NCI-H1092 treated with DMSO at 0.1 percent for 48 hours (cell line): ENCODE measurements at places on chromosomes 7 and 10.

- no peak for DNase-seq
These were observed 9.7 kb downstream of the CALY start for GRCh38 chr10:133326745-133327650.

DNA sequence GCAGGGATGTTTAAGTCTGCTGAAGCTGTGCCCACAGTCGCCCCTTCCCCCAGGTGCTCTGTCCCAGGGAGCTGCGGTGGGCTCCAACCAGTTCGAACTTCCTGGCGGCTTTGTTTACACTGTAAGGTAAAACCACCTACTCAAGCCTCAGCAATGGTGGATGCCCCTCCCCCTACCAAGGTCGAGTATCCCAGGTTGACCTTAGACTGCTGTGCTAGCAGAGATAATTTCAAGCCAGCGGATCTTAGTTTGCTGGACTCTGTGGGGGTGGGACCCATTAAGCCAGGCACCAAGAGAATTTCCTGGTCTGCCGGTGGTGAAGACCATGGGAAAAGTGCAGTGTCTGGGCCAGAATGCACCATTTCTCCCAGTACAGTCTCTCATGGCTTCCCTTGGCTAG is 56.0 kb downstream of the CCDC7 start:
- DNase-seq: no peak

DNA sequence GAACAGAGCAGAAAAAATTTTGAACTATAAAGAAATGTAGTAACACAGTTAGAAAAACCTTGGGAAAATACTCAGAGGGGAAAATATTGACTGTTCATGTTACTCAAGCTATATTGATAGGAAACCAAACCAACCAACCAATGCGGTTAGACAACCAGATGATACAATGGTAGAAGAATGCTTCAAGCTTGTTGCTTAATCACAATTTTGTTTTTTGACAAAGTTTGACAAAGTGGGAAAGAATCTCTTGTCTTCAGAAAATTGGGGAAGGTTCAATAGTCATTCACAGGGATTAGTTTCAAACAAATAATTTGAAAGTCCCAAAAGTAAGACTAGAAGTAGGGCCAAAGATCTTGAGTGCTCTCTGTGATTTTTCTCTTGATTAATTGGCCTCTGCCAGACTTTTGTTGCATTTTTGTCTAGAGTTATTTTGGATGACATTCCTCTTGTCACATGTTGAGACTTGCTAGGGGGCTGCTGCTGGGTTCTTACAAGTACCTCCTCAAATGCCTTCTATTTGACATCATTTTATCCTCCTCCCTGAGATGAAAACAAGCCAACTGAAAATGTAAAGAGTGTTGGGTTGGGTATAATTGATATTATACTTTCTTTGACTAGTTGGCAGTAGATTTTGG is 233.1 kb upstream of the PHYHIPL start:
- no peak for DNase-seq

GRCh38 chr7:24920451-24921361 is 59.3 kb downstream of the OSBPL3 start:
- no peak for DNase-seq

GRCh38 chr7:149849174-149849573 is 11.0 kb downstream of the ZNF862 start:
- DNase-seq: no peak

- no peak for DNase-seq
These were observed 16.0 kb upstream of the ITGA8 start for GRCh38 chr10:15735763-15736162.

GRCh38 chr10:129547608-129548007 is 80.6 kb downstream of the MGMT start:
- no peak for DNase-seq

GRCh38 chr7:43823941-43824340 is 45.4 kb downstream of the MRPS24 start:
- DNase-seq: no peak

DNA sequence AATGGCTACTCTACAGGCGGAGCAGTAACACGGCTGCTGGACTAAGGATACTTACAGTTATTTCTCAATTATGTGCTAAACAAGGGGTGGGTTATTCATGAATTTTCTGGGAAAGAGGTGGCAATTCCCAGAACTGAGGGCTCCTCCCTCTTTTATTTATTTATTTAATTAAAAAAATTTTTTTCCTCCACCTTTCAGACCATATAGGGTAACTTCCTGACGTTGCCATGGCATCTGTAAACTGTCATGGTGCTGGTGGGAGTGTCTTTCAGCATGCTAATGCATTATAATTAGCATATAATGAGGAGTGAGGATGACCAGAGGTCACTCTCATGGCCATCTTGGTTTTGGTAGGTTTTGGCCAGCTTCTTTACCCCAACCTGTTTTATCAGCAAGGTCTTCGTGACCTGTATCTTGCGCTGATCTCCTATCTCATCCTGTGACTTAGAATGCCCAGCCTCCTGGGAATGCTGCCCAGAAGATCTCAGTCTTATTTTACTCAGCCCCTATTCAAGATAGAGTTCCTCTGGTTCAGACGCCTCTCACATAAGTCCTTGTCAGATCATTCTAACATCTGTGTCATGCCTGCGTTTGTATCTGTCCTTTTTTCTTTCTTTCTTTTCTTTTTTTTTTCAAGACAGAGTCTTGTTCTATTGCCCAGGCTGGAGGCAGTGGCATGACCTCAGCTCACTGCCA is 15.9 kb upstream of the STOX1 start:
- no peak for DNase-seq

DNA sequence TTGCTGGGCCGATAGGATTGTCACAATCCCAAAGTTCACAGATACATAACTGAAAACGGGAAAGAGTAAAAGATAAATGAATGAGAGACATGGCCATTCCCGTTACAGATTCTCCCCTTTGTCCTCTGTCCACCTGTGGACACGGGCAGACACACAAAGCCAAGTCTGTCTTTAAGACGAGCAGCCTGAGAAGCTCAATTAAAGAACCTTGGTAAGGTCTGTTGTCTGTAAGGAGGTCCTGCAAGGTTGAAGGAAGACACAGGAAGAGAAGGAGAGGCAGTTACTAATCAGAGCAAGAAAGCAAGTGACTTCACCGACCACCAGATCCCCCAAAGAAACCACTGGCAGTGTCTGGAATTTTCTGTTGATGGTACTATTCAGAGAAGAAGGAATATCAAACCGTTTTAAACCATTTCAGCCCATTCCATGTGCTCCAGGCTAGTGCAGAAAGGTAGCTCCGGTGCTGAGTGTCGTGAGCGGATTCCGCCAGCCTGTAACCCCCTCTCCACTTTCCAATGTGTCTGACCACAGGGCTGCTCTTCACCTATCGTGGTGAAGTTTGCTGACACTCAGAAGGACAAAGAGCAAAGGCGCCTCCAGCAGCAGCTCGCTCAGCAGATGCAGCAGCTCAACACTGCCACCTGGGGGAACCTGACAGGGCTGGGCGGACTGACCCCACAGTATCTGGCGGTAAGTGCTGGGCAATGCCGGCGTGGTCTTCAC is 252.6 kb downstream of the CELF2 start:
- peak; percentile 5 for DNase-seq

- DNase-seq: peak; percentile 18
These were observed 53.6 kb downstream of the PLCE1 start for GRCh38 chr10:94047293-94047692.

- DNase-seq: no peak
These were observed 20.2 kb upstream of the INSIG1 start for GRCh38 chr7:155277385-155277994.

- DNase-seq: no peak
These were observed 74.1 kb downstream of the DOCK1 start for GRCh38 chr10:126979311-126979710.

DNA sequence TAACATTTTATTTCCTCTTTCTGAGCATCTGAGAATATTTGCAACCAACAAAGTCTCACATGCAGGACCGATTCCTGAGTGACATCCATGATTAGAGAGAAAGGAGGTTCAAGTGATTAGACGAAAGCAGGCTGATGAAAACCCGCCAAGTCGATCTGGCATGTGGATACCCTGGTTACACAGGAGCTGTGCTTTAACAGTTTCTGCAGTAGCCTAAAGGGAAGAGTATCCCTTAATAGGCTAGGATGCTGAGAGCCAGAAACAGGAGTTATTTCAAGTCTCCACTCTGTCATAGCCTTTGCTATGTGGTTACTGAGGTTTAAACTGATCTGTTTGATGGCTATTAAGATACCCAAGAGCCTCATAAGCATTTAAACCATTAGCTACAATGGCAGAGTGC is 82.5 kb downstream of the PRKCQ start:
- DNase-seq: no peak

DNA sequence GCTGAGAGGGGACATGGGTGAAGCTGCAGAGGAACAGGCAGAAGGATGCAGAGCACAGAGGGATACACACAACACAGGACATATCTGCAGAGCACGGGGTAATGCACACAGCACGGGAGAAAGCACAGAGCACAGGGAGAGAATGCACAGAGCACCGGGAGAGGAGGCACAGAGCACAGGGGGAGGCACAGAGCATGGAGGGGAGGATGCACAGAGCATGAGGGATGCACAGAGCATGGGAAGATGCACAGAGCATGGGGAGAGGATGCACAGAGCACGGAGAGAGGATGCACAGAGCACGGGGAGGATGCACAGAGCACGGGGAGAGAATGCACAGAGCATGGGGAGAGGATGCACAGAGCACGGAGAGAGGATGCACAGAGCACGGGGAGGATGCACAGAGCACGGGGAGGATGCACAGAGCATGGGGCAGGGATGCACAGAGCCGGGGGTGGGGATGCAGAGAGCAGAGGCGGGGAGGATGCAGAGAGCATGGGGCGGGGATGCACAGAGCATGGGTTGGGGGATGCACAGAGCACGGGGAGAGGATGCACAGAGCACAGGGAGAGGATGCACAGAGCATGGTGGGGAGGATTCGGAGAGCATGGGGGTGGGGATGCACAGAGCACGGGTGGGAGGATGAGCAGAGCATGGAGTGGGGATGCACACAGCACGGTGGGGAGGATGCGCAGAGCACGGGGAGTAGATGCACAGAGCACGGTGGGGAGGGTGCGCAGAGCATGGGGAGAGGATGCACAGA is 230.0 kb downstream of the ADAM12 start:
- DNase-seq: no peak

- DNase-seq: no peak
These were observed 6.5 kb upstream of the LBX1 start for GRCh38 chr10:101235766-101236165.
